Stimulated activated CD4-positive, alpha-beta T cell treated with anti-CD3 and anti-CD28 coated beads, Interleukin-2, amount 100 ng/mL, for 4 hours (primary cell): ENCODE measurements at places on chromosomes 3 and 15.

GRCh38 chr15:50227076-50227475, 38.5 kb downstream of the HDC start:
- no peak for DNase-seq

GRCh38 chr15:67090297-67091070, 25.1 kb downstream of the SMAD3 start:
- no peak for DNase-seq

GRCh38 chr3:77329116-77329515, 289.2 kb downstream of the ROBO2 start:
- no peak for DNase-seq

- no peak for DNase-seq
These were observed 40.8 kb upstream of the FILIP1L start for GRCh38 chr3:100155128-100155527.

DNA sequence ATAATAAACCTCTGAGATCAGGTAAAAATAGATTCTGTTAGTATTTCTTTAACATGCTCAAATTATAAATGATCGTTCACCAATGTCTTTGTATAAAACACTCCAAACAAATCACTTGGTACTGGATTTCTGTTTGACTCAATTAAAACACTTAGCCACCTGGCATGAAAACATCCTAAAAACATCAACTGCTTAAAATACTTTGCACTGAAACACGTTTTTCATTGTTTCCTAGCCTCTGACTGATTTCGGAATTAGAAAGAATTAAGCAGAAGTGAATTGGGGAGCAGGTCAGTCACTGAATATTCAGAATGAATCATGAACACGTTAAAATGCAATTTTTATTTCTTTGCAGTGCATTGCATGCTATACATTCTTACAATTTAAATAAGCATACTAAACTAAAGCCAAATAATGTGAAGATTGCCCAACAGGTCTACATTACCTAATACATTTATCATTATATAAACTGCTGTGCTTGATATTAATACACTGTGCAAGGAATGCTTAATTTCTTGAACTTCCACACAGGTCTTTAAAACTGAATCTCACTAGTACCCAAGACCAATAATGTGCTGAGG, 1.6 kb downstream of the THRB start:
- no peak for DNase-seq

GRCh38 chr15:29058903-29059539, 173.2 kb downstream of the APBA2 start:
- DNase-seq = no peak

- DNase-seq = no peak
These were observed 75.6 kb upstream of the PRICKLE2 start for GRCh38 chr3:64300790-64301423.

DNA sequence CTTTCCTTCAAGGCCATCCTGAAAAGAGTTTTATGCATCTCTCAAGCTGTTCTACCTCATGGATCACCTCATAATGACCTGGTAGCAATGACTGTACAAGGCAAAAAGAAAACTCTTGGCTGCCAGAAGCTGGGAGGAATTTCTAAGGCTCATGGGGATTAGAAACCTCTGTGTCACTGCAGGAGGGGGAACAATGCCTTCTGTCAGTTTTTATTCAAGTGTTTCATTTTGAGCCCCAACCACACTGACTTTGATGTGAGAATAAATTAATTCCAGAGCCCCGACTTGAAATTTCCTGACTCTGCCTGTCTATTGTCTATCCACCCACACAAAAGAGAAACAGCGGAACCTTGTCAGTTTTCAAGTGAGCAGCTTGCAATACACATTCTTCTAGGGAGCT, 58.7 kb upstream of the MRPL3 start:
- no peak for DNase-seq

- no peak for DNase-seq
These were observed 100.3 kb downstream of the ADCY5 start for GRCh38 chr3:123348471-123349200.

- DNase-seq = no peak
These were observed 53.6 kb downstream of the FEZF2 start for GRCh38 chr3:62319570-62320243.

GRCh38 chr3:42853739-42854302, 21.9 kb downstream of the CYP8B1 start:
- no peak for DNase-seq

DNA sequence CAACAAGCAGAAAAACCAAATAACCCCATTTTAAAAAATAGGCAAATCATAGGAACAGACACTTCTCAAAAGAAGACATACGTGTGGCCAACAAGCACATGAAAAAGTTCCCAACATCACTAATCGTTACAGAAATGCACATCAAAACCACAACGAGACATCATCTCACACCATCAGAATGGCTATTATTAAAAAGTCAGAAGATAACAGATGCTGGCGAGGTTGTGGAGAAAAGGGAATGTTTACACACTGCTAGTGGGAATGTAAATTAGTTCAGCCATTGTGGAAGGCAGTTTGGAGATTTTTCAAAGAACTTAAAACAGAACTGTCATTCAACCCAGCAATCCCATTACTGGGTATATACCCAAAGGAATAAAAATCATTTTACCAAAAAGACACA, 60.7 kb downstream of the ABI3BP start:
- no peak for DNase-seq

DNA sequence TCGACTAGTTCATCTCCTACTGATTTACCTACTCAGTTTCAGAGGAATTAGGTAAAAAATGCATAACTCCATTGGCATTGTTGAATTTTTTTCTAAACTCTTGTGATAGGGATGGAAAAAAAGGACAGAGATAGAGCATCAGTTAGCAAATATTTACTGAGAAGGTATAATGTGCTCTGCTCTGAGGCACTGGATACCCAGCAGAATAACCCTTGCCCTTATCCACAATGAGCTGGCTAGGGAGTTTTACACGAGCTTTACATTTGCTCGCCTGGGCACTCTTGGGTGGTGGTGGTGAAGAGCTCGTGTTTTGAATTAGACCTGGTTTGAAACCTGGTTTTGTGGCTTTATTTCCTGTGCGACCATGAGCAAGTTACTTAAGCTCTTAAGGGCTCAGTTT, 149.6 kb downstream of the RORA start:
- no peak for DNase-seq

DNA sequence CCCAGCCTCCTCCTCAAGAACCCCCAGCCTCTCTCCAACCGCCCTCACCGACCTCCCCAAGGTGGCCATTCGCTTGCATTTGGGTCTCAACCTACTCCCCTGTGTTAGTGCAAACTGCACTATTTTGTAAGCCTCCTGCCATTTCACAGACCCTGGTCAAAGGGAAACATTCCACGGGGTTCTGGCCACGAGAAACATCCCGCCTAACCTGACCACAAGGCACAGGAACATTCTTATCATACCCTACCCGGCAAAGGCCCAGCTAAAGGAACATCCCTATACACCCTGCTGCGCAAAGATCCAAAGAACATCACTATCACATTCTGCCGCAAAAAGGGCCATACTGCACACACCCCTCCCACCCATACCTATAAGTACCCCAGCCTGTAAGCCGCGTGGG, 22.9 kb downstream of the RPSA start:
- no peak for DNase-seq

DNA sequence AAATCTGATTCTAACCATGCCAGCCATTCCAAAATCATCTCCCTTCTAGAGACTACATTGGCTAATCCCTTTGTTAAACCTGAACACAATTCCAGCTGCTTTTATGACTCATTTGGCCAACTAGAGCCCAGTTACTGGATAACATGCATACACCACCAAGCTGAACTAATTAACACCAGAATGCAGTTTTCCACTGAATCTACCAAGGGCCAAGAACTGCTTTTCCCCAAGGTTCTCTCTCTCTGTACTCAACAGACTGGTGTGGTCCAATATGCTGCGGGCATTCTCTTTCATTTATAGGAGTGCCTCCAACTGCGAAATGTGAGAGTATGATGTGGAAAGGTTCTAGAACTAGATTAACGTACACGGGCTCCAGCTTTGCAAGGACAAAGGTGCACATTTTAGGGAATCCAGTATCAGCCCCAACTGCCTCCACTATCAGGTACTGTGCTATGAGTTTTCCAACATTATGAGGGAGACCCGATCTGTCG, 1.5 kb downstream of the CHSY1 start:
- DNase-seq = no peak

- no peak for DNase-seq
These were observed 1.4 kb downstream of the FBLN2 start for GRCh38 chr3:13550423-13550690.

DNA sequence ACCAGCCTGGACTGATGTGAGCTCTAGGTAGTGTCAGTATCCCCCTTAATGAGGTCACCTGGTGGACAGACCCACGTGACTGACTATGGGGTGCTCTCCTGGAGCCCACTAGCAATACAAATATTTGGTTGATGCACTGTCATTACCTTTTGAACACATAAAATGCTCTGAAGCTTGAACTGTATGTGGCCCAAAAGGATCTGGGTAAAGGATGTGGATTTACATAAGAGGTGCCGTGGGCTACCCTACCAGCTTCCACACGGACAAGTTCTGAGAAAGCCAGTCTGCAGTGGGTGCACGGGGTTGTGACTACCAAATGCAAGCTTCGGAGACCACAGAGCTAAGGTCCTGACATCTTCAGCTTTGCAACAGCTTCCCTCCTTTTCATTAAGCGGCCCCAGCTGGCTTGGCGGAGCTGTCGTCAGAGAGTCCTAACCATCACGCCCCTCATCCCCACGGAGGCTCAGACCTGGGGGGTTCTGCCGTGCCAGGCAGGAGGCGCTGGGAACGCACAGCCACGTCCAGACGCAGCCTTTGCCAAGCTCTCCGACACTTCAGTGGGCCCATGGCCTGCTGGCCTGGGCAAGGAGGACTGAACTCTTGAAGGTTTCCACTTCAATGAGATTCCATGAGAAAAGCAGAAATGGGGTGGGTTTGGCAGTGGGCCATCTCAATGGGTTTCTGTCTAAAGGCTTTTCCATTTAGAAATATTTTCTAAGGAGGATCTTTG, 228.3 kb downstream of the ADAMTS17 start:
- no peak for DNase-seq

DNA sequence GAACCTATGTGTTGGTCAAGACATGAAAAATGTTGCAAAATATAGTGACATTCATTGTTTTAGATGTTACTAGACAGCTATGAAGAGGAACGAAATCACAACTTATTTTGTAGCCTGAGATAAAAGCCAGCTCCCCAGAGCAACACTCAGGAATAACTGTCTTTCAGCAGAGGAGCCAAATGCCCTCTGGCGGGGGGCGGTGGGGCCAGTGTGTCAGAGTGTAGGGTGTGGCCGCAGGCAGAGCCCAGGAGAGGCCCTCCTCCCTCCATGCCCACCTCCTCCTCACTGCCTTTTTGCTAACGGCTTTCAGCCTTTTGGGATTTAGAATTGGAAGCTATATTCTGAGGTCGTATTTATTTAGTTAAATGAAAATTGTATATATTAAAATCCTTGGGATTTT, 16.9 kb downstream of the APOD start:
- no peak for DNase-seq
